ENCODE measurements at places on chromosomes 5 and 9. TPM values are rescaled to one million over a fixed set of nuclear protein-coding genes. Genes with fewer than 3 reads are reported as not detected.

ITGA1 gene
- total RNA-seq = 1.6 TPM

SLC1A3 gene
- not detected for total RNA-seq

SLC30A5 gene
- total RNA-seq = 30.8 TPM

CARD19 gene
- total RNA-seq = 62.1 TPM

LCN15 gene
- not detected for total RNA-seq

SPATA31D4 gene
- not detected for total RNA-seq

RNF183 gene
- total RNA-seq = not detected

ADAM19 gene
- 8.9 TPM for total RNA-seq

ZDHHC11B gene
- 1.1 TPM for total RNA-seq

OTULINL gene
- 24.0 TPM for total RNA-seq

FOXD4L5 gene
- total RNA-seq = 0.03 TPM

PTPN3 gene
- 17.3 TPM for total RNA-seq

ERAP2 gene
- 1.3 TPM for total RNA-seq

SPATA6L gene
- 2.8 TPM for total RNA-seq

CSF1R gene
- total RNA-seq = 0.22 TPM

TSSK1B gene
- not detected for total RNA-seq

DND1 gene
- total RNA-seq = 0.47 TPM

PCDHGB1 gene
- total RNA-seq = 1.7 TPM

GRXCR2 gene
- not detected for total RNA-seq

GNPDA1 gene
- total RNA-seq = 60.5 TPM

SLC1A1 gene
- 1.3 TPM for total RNA-seq

PDZD2 gene
- 0.60 TPM for total RNA-seq

CKMT2 gene
- not detected for total RNA-seq

KCNV2 gene
- total RNA-seq = not detected

RIOK2 gene
- 18.7 TPM for total RNA-seq

ABO gene
- not detected for total RNA-seq

NIPAL4 gene
- total RNA-seq = 10.9 TPM

IFNA13 gene
- not detected for total RNA-seq

EIF4EBP3 gene
- 3.0 TPM for total RNA-seq

DOCK8 gene
- 0.31 TPM for total RNA-seq

FOXD4 gene
- 0.23 TPM for total RNA-seq

MTMR12 gene
- 21.8 TPM for total RNA-seq

IFNA21 gene
- not detected for total RNA-seq

TEK gene
- 0.12 TPM for total RNA-seq

GPR150 gene
- 0.16 TPM for total RNA-seq

GDF9 gene
- 0.17 TPM for total RNA-seq

SMC5 gene
- 10.3 TPM for total RNA-seq

RIC1 gene
- total RNA-seq = 14.6 TPM

ZNF883 gene
- total RNA-seq = 0.85 TPM

ZFP2 gene
- total RNA-seq = 0.06 TPM

FYB1 gene
- total RNA-seq = 9.0 TPM

HMCN2 gene
- not detected for total RNA-seq

PAEP gene
- total RNA-seq = 0.27 TPM

All from A549 treated with Hydrocortisone at 1 μM for 4 hours (cell line).